ENCODE measurements at places on chromosomes 1 and 21. TPM values are rescaled to one million over a fixed set of nuclear protein-coding genes. Genes with fewer than 3 reads are reported as not detected.

Gene URB2
- 5.0 TPM for total RNA-seq

- no peak for DNase-seq
These were observed 558 bp downstream of the PAXBP1 start for GRCh38 chr21:32770871-32771523.

GRCh38 chr1:10306435-10306834, 92.4 kb upstream of the PGD start:
- DNase-seq = no peak

Gene SMIM12
- total RNA-seq = 36.3 TPM

- DNase-seq = no peak
These were observed 83.1 kb downstream of the PATJ start for GRCh38 chr1:61825393-61825792.

Gene OR14A2
- total RNA-seq = not detected

DNA sequence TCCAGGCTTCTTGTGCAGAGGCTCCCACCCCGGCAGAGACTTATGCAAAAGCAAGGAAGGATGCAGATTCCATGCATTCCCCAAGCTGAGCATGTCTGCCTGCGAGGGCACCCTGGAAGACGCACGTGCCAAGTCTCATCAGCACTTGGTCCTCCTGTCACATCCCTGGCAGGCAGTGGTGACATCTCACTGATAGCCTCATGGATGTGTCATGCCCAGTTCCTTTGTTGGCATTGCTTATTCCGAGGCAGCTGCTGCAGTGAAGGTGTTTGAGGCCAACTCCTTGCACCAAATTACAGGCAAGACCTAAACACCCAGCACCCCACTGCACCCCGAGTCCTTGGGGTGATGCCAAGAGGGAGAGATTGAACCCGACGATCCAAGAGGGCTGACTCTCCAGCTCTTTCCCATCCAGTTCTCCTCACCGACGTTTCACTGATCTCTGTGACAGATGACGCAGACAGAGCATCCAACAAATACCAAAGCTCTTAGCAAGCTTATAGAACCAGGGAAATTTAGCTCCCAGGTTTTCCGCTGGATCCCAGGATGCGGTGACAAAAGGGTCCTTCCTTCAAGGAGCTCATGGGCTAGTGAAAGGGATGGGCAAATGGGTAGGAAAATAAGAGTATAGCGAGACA, 611.1 kb downstream of the AJAP1 start:
- DNase-seq = no peak

DNA sequence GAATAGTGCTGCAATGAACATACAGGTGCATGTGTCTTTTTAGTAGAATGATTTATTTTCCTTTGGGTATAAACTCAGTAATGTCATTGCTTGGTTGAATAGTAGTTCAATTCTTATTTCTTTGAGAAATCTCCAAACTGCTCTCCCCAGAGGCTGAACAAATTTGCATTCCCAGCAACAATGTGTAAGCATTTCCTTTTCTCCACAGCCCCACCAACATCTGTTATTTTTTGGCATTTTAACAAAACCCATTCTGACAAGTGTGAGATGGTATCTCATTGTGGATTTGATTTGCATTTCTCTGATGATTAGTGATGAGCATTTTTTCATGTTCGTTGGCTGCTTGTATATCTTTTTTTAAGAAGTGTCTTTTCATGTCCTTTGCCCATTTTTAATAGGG, 21.9 kb upstream of the EEIG2 start:
- no peak for DNase-seq

GRCh38 chr1:206824331-206824730, 41.1 kb upstream of the IL20 start:
- DNase-seq = no peak

Data from esophagus muscularis mucosa (tissue), 4 donors.